Left colon (tissue), 2 donors: ENCODE measurements at places on chromosomes 16 and 17. TPM values are rescaled to one million over a fixed set of nuclear protein-coding genes. Genes with fewer than 3 reads are reported as not detected.
A peak's percentile ranks its signal among the peaks of the same experiment; 100 is the strongest.

DNA sequence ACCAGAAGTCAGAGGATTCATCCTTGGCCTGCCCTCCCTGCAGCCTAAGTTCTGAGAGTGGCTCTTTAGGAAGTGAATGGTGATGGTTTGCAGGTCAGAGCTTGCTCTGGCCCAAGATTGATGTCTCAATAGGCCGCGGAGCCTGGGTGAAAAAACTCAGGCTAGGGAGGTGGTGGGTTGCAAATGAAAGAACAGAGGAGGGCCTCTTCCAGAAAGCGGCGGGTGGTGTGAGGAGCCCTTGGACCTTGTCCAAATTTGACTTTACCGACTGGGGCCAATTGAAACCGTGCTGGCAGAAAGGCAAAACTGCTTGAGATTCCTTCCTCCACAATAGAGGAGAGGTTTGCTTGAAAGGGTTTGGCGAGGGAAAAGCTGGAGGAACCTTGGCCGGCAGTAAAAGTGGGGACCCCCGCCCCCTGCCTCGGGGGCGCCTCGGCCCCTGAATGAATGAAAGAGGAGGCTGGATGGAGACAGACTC, 331.3 kb downstream of the SEC14L1 start:
- no peak for DNase-seq

GRCh38 chr16:87765776-87766484, at the start of gene KLHDC4:
TSS of gene KLHDC4 (minus strand) at chr16:87765986. CDS start at chr16:87765890, 96 bp downstream.
- DNase-seq: peak; percentile 88

- DNase-seq: no peak
Observed at GRCh38 chr16:80016731-80017326, 416.3 kb upstream of the MAF start.

Gene FBXW10B
- total RNA-seq: 1.6 TPM

DNA sequence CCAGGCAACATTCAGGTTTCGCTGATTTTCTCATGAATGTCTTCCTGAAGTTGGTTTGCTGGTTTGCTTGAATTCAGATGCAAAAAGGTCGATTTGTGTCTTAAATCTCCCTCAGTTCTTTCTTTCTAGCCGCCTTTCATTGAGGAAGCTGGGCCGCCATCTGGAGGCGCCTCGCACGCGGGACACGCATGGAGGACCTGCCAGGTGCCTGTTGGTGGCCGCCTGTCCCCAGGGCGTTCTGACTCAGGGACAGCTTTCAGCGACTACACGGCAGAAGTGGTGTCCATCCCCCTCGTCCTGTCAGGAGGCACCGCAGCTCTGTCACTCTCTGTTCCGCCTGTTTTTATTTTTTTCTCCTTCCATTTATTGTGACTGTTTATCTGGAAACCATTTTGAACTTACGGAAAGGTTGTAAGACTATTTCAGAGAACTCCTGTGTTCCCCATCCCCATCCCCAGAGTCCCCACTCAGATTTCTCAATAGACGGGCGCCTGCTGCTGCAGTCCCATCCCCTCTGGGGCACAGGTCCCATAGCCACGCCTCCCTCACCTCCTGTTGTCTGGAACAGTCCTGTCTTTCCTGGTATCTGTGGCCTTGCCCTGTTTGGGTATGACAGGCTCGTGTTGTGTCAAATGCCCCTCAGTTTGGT, 33.2 kb downstream of the COX4I1 start:
- peak; percentile 25 for DNase-seq

GRCh38 chr17:2814481-2815341, 18.5 kb downstream of the RAP1GAP2 start:
- no peak for DNase-seq

- DNase-seq: no peak
Observed at GRCh38 chr17:32699247-32699646, 177.7 kb downstream of the MYO1D start.

DNA sequence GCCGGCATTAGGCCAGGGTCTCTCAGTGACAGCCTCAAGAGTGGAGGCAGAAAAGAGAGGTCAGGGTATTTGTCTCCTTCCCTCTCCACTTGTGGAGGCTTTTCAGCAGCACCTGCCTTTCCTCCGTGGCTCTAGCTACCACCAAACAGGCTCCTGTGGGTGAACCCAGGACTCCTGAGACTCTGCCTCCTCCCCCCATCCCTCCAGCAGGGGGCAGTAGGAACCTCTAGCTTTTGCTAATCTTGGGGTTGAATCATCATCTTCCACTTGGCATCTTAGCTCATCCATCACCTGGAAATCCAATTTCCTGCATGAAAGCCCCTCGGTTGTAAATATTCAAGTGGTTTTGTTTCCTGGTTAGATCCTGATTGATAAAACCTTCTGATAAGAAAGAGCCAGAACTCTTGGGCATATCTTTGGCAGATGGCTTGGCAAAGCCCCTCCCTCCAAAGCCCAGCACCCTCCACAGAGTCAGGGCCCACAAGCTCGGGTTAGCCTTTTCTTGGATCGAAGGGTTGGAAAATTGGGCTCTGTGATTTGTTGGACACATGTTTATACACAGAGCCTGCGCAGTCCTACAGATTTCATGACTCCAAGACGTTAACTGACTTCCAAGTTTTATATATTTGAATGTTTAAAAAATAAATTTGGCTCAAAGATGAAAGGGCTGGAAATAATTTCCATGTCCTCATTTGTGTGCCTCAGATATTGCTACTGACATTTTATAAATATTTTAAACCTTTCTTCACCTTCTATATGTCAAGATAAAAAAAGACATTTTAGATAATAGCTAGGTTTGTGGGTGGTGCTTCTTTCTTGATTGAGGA, 322.1 kb downstream of the MAP2K4 start:
- peak; percentile 53 for DNase-seq

Gene PHOSPHO1
- not detected for total RNA-seq

GRCh38 chr17:27413792-27414191, 42.5 kb upstream of the KSR1 start:
- no peak for DNase-seq

GRCh38 chr17:7685533-7686221, 1.6 kb downstream of the TP53 start:
- peak; percentile 95 for DNase-seq

Gene TEKT3
- total RNA-seq: 0.36 TPM

DNA sequence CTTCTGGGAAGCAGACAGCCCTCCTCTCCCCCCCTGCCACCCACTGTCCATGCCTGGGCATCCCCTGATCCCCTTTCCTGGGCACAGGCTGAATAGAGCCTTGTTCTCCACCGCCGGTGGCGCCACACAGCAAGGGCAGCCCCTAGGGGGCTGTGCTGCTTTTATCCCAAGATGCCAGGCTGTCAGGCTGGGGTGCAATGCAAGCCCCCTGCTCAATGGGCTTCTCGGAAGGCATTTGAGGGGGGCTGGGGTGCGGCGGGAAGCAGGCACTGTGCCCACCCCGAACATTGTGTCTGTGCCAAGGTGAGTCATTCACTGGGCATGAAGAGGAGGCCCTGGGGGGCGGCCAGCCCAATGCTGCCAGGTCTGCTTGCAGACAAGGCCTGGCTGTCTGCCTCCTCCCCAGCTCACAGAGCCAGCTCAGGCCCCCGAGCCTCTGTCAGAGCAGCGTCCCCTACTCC, 1.5 kb upstream of the GFAP start:
- DNase-seq: peak; percentile 32

DNA sequence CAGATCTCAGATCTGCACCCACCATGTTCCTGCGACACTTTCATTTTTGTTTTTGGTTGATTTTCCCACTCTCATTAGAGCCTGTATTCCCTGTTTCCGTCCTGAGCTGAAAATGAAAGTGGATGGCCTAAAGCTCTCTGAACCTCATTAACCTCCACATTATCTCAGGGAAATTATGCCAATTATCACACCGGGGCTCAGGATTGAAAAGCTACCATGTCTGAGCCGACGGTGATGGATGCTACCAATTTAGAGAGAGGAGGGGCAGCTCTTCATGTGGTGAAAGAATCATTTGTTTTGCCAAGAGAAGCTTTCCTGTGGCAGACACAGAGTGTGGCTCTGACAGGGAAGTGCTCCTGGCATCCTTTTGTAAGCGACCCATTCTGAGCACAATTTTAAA, 410.4 kb upstream of the CDH11 start:
- DNase-seq: no peak

DNA sequence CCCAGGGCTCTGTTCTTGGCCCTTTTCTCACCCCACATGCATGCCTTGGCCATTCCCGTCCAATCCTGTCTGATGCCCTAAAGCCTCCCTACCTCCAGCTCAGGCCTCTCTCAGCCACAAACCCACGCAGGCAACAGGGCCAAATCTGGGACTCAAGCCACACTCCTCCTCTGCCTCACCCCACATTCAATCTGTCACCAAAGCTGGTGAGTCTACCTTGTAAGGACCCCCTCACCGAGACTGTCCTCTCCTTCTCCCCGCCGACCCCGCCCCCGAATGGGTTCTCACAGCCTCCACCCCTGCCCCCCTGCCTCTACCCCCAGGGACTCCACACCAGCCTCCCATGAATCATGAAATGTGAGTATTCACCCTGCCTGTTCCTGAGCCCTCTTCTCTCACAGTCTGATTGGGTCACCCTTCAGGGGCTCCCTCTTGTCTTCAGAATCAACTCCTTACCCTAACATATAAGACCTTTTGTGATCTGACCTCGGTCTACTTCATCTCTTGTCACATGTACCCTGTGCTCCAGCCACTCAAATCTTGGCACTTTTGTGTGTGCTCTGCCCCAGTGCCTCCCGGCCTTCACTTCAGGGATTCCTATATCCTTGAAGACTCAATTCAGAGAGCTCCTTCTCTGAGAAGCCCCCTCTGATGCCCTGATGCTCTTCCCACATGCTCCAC, 10.7 kb downstream of the EPOP start:
- DNase-seq: no peak

GRCh38 chr16:82470016-82470415, 156.8 kb upstream of the CDH13 start:
- no peak for DNase-seq

- DNase-seq: no peak
Observed at GRCh38 chr16:78310990-78311561, 211.6 kb downstream of the WWOX start.

Gene PRR15L
- 237 TPM for total RNA-seq

DNA sequence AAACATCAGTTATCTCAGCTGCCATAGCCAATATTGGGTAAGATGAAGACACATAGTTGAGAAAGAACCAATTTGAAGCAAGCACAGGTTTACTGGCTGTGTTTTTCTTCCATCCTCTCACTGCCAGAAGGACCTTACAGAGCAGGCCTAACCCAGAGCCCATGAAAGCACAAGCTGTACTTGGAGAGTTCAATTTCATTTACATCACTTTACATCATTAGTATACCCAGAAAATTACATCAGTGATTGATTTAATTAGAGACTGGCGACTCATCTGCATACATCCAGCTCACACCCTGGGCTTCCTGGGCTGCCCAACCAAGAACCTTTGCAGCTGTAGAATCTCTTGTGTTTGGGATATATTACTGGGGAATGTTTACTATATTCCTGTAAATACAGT, 23.7 kb downstream of the LRRC36 start:
- DNase-seq: no peak

GRCh38 chr16:49629851-49630250, 226.1 kb downstream of the ZNF423 start:
- no peak for DNase-seq

- no peak for DNase-seq
Observed at GRCh38 chr16:56202036-56202435, 10.7 kb downstream of the GNAO1 start.

DNA sequence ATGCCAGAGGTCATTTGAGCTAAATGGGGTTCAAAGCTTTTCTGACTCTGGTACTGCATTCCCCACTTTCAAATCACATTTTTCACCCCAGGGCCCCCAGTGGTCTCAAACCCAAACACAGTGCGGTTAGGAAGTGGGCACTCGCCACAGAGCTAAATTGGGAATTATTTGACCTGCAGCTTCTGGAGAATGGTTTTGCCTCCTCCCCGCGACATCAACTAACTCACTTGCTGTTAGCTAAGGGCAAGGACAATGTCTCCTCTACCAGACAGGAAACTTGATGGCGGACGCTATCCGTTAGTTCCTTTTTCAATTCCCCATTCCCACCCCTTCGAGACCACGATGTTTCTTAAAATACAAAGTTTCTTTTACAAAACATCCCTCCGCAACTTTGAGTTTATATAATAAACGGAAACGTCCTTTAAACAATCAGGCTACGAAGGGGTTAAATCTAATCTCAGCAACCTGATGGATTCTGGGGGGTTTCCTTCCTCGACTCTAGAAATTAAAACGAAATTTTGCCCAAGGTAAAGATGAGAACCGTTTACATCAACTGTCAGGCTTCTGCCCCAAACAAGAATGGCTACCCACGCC, 500 bp upstream of the KAT7 start:
- DNase-seq: no peak

Gene ABI3
- 3.4 TPM for total RNA-seq

GRCh38 chr16:50833929-50834328, 92.0 kb downstream of the CYLD start:
- DNase-seq: no peak

- peak; percentile 63 for DNase-seq
Observed at GRCh38 chr17:37743612-37743874, 1.3 kb downstream of the HNF1B start.

GRCh38 chr16:49543631-49543946, 170.0 kb downstream of the C16orf78 start:
- no peak for DNase-seq
